CD8-positive, alpha-beta T cell (primary cell): ENCODE measurements at places on chromosomes 11 and 22.

GRCh38 chr11:57471496-57471895, 11.2 kb downstream of the RTN4RL2 start:
- no peak for DNase-seq

GRCh38 chr11:111846063-111846462, 25.3 kb downstream of the ALG9 start:
- DNase-seq = no peak

- DNase-seq = no peak
These were observed 22.3 kb upstream of the SLC36A4 start for GRCh38 chr11:93220078-93220477.

DNA sequence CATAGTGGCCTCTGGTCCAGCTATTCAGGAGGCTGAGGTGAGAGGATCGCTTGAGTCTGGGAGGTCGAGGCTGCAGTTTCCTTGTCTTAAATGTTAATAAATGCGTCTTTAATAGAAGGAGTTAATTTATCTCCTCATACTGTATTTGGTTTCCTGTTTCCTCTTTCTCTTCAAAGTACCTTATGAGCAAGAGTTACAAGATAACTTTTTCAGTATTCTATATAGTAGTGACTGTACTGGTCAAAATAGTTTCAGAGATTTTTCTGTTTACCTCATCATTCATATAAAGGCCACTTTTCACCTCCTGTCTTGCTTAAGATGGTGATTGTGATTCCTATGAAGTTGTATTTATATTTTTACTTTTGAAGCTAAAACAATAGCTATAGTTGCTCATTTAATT, 50.9 kb downstream of the MCAM start:
- DNase-seq = no peak

GRCh38 chr22:19579880-19580279, 55.7 kb upstream of the CLDN5 start:
- no peak for DNase-seq

- DNase-seq = no peak
These were observed 4.3 kb downstream of the C1QTNF6 start for GRCh38 chr22:37183432-37184379.

DNA sequence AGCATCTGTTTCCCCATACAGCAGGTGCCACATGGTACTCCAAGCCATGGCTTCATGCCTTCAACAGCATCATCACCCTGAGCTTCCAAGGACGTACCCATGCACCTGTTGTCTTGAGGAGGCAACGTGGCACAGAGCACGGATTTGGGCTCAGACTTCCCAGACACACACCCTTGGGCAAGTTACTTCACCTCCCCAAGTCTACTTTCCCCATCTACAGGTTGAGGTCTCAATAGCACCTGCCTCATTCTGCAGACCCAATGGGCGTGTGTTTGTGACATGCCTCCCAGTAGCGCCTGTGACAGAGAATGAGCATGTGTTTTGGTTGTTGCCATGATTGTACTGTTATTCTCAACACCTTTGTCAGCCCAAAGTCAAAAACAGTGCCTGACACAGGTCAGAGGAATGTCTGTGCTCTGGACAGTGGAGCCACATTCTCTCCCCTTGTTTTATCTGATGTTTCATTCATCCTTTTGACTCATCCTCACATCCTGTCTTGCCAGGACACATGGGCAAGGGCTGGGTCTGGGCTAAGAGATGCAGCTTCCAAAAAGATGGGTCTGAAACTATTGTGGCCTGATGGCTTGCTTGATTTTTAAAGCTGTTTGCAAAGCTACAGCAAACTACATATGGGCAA, 53.4 kb upstream of the CCND1 start:
- DNase-seq = no peak

GRCh38 chr11:86735451-86736290, 63.3 kb upstream of the ME3 start:
- no peak for DNase-seq

GRCh38 chr11:59172345-59173079, 580 bp downstream of the DTX4 start:
- peak; percentile 54 for DNase-seq

DNA sequence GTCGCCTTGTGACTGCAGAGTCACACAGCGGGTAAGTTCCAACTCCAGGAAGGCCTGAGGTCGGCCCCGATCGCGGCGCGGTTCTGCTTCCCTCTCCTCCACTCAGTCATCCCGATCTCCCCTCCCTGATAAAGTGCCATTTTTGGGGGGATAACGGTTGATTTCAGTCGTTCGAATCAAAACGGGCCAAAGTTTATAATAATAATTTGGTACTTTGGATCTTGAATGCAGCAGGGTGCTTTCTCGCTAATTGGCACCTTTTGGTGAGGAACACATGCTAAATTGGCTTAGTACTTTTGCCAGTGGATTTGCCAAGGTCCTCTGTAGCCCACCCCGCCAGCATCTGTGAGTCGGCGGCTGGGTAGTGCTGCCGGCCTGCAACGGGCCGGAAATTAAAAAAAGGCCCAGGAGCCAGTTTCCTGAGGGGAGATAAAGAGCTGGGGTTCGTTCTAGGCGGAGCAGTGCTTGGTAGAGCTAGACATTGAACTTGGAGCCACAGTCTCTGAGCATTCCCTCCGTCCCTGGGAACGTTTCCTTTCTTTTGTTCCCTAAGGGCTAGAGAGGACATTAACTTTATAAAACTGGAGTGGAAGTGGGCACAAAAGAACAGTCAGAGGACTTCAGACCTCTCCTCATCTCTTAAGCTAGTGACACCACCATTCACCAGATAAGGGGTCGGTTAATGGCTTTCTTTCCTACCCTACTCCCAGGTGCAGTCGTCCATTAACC, 997 bp downstream of the UBE2L3 start:
- DNase-seq = no peak

- no peak for DNase-seq
These were observed 130.8 kb downstream of the CEP164 start for GRCh38 chr11:117458275-117459122.

GRCh38 chr22:45683248-45683647, 11.6 kb downstream of the ATXN10 start:
- DNase-seq = no peak

DNA sequence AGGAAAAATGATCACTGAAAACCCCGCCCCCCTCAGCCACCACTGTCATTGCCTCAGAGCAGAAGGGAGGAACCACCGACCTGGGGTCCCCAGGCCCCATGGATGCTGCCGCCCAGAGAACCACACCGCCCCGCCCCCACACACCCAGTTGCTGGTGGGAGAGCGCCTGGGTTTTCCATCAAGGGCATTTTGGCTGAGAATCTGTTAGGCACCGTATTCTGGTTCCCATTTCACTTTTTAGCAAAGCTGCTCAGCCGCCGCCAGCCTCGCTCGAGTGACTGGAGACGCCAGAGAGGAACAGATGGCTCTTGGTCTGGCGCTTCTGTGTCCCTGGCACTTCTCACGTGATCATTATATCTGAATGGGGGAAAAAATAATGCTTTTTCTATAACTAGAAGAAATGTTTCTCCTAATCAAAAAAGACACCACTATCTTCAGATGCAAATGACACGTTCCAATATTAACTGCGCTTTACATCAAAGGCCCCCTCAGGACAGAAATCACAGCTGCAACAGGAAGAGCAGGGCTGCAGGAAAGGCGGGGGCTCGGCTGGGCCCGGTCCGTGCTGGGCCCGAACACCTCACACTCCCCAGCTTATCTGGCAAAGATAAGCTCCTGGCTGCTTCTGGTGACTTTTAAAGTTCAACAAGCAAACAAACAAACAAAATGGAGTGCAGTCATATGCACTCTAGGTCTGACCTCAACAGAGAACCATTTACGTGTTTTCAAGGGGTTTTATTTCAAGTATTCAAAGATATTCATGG, 149.8 kb downstream of the MPPED1 start:
- no peak for DNase-seq

DNA sequence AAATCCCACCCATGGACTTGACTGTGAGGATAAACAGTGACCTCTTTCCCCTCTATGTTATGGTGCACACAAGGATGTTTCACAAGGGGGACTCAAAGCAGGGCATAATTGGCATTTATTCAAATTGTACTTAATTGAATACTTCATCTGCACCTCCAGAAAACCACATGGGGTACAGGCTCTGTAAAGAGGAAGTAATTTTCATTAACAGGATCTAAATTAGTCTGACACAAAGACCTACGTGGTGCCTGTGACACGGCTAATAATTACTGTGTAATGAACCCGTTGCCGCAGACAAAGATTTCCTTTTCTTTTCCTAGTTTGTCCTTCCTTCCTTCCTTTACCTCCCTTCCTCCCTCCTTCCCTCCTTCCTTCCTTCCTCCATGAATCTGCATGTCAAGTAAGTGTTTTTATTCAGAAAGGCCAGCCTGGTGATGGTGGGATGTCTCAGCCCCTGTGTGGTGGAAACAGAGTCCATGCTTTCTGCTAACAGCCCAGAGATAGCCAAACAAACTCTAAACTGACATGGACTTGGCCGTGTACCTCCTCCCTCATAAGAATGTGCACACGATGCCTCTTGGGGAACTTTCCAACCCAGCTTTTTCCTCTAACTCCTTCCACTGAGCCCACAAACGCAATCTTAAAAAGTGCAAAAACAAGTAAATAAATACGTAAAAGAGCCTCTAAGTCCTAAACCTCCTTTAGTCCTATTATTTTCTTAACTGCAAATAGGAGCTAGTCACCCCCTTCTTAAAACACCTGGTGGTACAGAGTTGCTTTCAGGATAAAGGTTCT, 118.8 kb downstream of the INSC start:
- no peak for DNase-seq

GRCh38 chr22:19715188-19715930, 1.1 kb downstream of the SEPTIN5 start:
- no peak for DNase-seq

- DNase-seq = peak; percentile 78
These were observed 3.5 kb upstream of the KRTAP5-6 start for GRCh38 chr11:1693327-1694063.

DNA sequence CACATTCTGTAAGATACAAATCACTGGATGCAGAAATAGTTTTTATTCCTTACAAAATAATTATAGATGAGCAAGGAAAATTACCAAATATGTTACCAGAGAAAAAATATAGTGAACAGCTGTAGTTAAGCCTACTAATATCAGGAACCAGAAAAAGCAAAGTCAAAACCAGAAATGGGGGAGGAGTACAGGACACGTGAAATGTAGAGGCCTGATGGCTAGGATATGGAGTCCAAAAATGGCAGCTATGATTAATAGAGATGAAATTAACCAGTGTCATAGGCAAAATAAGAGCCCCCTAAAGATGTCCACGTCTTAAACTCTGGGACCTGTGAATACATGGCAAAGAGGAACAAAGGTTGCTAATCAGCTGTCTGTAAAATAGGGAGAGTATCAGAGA, 34.1 kb downstream of the MRE11 start:
- DNase-seq = no peak

DNA sequence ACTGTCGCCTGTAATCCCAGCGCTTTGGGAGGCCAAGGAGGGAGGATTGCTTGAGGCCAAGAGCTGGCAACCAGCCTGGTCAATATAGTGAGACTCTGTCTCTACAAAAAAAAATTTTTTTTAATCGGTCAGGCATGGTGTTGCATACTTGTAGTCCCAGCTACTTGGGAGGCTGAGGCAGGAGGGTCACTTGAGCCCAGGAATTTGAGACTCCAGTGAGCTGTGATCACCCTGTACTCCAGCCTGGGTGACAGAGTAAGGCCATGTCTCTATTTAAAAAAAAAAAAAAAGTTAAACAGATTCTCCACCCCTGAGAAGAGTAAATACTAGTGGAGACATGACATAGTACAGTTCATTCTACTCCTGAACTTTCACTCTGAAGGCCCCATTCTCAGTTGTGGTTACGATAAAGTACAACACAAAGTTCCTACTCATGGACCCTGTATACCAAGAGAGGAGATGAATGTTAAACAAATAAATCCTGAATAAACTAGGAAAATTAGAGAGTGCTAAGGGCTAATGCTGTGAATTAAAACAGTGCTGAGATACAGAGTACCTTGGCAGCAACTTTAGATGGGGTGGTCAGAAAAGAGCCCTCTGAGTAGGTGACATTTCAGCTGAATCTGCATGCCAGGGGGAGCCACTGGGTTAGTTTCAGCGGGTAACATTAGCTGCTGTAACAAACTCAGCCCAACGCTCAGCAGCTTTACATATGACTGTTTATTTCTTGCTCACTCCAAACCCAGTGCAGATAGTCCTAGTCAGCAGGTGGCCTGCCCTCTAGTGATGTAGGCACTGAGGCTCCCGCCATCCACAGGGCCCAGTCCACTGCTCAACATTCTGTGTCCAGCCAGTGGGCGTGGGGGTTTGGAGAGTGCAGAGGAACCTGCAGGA, 75.1 kb downstream of the DBX1 start:
- no peak for DNase-seq

GRCh38 chr11:13480198-13480597, 15.6 kb downstream of the PTH start:
- no peak for DNase-seq

DNA sequence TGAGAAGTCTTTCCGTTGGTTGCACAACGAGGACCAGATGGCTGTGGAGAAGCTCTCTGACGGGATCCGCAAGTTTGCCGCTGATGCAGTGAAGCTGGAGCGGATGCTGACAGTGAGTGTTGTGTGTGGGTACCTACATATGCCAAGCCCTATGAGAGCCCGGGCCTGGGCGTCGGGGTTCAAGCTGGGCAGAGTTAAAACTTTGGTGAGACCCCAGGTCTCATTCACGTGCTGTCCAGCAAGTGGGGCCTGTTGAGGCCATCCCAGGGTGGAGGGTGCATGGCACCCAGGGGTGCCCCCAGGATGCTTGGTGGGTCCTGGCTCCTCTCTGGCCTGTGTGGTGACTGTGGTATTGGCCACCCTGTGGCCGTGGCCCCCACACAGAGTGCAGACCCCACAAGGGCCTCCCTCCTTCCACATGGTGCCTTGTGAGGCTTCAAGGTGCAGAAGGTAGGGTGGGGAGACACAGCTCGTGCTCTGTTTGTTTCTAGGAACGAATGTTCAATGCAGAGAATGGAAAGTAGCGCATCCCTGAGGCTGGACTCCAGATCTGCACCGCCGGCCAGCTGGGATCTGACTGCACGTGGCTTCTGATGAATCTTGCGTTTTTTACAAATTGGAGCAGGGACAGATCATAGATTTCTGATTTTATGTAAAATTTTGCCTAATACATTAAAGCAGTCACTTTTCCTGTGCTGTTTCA, 12.8 kb downstream of the GATD1 start:
- DNase-seq = no peak

GRCh38 chr11:130782361-130783222, 133.7 kb downstream of the SNX19 start:
- DNase-seq = no peak

DNA sequence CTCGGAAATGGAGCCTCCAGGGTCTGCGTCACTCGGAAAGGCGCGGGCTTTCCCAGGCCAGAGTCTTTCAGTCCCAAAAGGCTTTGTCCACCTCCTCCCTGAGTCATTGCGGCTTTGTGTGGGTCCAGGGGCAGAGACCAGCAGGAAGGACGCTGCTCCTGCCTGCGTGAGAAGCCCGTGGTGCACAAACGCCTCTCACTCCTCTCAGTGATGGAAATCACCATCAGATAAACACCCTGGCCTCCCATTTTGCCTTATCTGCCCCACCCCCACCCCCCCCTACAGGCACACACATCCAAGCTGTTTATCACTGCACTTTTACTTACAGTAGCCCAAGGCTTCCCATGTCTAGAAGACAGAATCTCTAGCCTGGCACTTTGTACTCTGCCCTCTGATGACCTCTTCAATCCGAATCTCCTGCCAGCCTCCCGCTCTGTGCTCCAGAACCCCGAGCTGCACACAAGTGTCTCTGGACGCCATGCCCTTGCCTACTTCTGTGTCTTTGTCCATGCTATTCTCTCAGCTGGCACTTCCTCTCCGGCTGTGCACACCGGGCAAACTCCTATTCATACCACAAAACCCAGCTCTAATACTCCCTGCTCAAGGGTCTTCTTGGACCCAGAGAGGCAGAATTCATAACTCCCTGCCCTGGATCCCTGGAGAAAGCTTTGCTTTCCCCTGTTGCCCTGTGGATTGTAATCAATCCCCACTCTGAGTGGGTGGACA, 954.6 kb downstream of the TBC1D22A start:
- no peak for DNase-seq
